ENCODE measurements at places on chromosomes 1 and 21.

GRCh38 chr1:14583788-14584187 lies 14.7 kb upstream of the KAZN start:
- no peak for DNase-seq

DNA sequence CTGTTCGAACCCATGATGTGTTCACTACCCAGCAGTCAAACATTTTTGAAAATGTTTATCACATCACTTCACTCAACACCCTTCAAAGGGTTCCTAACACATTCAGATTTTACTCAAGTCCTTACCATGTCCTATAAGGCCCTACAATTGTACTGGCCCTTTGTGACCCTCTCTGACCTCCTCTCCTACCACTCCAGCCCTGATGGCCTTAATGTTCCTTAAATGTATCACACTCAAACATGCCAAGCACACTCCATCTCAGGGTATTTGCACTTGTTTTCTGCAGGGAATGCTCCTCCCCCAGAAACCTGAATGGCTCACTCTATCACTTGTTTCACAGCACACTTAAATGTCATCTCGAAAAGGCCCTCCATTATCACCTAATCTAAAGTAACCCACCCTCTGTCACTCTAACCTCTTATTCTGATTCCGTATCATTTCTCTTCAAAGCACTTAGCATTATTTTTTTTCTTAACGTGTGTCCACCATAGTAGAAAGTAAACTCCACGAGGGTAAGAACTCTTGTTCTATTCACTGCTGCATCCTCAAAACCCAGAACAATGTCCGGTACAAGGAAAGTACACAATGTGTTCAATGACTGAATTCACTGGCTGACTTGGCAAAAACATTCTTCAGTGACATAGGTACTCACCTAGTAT lies 7.3 kb downstream of the ARID4B start:
- no peak for DNase-seq

DNA sequence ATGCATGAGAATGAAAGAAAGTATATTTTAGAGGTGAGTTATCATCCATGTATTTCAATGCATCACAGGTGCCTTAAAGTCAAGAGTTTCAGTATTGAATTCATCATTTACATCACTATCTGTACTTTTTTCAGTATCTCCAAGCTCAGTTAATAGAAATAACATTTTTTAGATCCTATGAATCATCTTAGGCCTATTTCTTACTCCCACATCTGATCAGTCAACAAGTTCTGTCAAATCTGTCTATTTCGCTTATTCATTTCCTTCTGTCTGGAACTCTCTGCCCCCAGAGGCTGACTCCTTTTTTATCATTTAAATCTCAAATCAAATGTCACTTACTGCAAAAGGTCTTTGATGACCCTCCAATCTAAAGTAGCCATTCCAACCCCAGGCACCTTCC lies 295.2 kb downstream of the LRRC7 start:
- no peak for DNase-seq

GRCh38 chr1:235060607-235061470 lies 67.8 kb downstream of the TOMM20 start:
- DNase-seq = peak; percentile 58

DNA sequence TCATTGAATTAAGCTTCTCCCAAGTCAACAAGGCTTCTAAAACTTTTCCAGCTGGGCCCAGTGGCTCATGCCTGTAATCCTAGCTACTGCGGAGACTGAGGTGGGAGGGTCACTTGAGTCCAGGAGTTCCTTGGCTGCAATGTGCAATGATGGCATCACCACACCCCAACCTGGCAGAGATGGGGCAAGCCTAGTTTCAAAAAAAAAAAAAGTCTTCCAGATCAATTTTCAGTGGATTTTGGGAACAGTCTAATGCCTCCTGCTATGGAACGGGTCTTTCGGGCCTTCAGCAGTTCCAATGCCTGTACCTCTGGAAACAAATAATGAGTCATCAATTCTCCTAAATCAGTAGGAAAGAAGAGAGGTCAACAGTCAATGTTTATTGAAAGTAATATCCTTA lies 38.0 kb downstream of the FMO4 start:
- no peak for DNase-seq

GRCh38 chr1:225250432-225250831 lies 177.4 kb downstream of the LBR start:
- no peak for DNase-seq

DNA sequence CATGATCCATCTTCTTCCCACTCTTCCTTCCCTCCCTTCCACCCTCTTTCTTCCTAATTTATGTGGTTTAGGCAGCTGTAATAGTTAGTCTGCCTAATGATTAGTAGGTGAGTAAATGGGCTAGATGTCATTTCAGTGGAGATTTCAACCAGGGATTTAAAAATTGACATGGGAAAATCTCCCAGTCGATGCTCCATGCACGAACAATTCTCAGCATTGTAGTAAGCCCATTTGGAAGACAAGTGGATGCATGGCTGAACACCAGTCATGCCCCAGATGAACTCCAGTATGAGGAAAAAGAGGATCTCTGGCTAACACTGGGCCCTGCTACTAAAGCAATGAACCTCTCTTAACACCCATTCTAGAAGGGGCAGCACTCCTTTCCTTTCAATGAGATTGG lies 25.3 kb downstream of the CHI3L2 start:
- no peak for DNase-seq

DNA sequence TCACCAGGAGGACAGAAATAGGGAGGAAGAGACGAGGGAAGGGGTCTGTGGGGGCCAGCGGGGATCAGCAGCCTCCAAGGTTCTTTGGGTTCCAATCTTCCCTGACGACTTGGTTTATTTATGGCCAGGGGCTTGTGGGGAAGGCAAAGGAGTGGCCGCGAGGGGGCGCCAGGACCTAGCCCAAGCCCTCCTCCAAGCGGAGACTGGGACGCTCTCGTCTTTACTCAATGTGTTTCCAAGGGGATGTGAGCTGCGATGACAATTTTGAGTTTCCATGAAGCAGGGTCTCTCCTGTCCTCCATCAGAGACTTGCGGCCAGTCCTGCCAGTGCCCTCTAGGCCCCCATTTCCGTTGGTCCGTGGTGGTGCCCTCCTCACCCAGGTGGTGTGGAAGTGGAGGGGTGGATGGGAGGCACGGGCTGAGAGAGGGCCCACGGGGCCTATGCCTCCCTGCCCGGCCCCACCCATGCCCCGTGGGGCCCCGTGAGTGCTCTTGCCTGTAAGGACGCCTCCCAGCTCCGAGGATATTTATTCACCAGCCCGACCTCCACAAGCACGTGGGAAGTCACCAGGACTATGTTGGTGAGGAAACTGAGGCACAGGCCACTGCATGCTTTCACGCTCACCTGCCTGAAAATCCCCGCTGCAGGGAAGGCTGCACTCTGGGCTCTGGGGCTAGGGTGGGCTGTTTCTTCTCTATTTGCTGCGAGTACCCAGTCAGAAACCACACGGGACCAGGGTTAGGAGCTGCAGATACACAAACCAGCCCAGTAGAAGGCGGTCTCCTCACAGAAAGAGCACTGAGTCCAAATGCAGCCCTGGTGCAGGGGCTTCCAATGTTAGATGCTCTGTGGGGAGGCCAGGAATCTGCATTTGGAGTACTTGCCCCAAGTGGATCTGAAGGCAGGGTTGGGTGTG lies 26.5 kb downstream of the DMRTB1 start:
- peak; percentile 75 for DNase-seq

DNA sequence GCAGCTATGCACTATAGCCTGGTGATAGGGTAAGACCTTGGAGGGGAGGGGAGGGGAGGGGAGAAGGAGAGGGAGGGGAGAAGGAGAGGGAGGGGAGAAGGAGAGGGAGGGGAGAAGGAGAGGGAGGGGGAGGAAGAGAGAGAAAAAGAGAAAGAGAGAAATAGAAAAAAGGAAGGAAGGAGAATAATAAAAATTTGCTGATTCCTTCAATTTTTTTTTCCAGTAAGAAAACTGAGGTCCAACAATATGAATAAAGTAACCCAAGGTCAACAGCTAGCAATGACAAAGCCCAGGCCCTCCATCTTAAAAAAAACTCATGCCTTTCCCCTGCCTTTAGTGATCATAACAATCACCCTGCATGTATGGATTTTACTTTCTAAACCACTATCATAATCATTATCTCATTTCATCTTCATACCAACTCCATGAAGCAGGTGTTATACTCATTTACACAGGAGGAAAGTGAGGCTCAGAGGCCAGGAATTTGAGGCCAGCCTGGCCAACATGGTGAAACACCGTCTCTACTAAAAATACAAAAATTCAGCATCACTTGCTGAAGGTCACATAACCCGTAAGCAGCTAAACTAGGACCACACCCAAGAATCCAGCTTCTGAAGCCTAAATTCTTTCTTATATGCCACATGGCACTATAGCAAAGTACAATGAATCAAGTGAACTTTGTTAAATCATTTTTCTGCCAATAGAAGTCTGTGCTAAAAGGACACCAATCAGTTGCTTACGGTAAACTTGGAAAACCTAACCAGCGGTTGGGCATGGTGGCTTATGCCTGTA lies 23.4 kb upstream of the BRDT start:
- DNase-seq = no peak

DNA sequence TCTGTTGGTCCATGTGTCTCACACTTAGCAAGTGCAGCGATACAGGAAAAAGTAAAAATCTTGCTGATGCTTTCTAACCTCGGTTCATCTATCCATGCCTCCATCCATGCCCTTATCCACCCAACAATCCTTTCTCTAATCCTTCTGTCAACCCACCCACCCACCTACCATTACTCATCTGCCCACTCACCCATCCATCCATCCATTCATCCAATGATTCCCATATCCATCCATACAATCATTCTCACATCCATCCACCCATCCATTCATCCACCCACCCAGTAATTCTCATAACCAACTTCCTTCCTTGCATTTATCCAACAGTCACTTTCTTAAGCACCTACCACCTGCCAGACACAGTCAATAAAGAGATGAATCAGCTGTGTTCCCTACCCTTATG lies 6.1 kb upstream of the IGSF21 start:
- no peak for DNase-seq

All from AG10803 (cell line).